ENCODE measurements at places on chromosomes 3 and 15.

DNA sequence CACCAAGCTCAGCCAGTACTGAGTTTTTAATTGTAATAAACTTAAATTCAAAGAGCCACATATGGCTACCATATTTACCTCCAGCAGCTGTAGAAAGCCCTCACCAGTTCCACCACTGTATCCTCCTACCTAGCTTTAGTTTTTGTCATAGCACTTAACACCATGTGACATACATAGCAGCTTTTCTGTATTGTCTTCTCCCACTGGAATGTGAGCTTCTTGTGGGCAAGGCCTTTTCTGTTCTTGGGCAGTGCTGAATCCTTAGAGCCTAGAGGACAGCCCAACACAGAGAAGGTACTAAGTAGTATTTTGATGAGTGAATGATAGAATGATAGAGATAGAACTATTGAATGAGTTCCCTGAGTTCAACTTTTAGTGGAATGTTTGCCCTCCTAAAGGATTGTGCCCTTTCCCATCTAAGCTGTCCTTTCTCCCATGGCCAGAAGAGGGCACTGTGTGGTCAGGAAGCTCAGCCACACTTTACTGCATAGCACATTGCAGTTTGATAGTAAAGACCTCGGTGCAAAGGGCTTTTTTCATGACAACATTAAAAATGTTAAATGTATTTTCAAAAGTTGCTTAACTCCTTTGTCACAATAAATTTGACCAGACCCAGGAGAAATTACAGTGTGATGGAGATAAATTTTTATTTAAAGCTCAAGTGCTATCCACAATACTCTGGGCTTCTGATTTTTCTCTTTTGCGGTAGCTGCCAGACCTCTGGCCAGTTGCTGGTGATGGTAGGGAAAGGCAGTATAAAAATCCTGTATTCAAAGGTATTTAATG is 115.8 kb downstream of the GHSR start:
- peak; percentile 66 for DNase-seq

GRCh38 chr3:36707623-36708409 is 56.5 kb downstream of the DCLK3 start:
- DNase-seq: peak; percentile 32

DNA sequence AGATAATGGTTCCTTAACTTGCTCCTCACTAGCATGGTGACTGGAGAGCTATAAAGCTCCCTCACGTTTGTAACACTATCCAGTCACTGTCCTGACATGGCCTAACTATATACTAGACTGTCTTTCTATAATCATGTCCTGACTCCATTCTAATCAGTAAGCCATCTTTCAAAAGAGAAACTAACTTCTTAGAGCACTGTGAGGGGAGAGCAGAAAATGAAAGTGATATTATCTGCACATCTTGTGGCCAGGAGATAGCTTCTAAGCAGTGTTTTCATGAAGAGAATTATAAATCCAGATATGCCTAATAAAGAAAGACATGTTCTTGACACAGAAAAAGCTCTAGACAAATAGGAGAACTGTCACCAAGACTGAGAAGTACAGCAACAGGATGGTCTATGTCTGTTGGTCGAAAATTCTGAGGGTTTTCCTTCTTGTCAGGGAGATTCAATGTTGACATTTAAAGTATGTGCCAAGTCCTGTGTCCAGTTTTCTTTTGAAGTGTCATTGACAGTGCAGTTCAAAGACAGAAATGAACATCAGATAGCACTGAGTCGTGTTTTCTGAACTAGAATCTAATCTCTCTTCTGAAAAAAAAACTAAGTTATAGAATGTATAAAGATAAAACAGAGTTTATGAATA is 230.6 kb upstream of the PEX5L start:
- DNase-seq: no peak

GRCh38 chr3:131602011-131602779 is 99.4 kb upstream of the MRPL3 start:
- DNase-seq: no peak

- no peak for DNase-seq
Observed at GRCh38 chr3:112776000-112776399, 70.7 kb downstream of the CD200R1L start.

DNA sequence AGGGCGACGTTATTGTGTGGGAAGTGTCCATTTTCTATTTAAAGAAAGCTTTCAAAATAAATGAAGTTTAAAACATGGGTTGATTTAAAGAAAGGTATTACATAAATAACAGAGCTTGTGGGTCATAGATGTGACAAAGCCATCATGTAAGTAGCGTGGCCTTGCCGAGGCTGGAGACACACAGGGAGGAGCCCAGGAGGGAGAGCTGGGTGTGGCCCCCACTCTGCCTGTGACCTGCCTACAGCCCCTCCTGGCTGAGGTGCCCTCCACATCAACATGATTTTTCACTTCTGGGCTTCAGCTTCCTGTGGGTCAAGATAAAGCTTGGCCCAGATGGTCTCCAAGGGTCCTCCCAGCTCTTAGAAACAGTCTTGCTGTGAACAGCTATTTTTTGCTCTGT is 12.5 kb upstream of the MGLL start:
- DNase-seq: no peak

DNA sequence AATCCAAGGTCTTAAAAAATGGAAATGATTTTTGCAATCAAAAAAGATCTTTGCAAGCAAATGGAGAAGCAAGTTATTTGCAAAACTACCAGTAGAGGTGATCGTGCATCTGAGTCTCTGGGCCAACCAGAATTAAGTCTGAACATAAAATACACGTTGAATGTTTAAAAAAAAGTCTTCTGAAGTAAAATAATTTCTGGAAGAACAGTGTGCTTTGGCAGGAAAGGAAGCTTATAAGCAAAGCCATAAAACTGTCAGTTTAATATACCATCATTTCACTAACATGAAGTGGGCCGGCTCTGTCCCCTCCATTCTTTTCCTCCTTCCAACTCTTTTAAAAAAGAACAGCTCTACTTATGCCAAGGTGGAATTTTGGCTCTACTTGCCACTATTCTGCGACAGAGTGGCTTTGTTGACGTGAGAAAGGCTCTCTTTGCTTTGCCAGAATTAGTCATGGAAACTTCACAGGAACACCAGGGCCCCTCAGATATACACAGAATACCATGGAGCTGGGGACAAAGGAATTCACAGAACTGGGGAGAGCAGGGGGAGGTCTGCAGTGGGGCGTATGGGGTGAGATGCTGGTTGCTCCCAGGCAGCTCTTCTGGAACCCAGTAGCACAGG is 29.8 kb downstream of the FSTL1 start:
- DNase-seq: no peak

GRCh38 chr3:48851407-48851806 is 3.7 kb upstream of the PRKAR2A start:
- no peak for DNase-seq

- no peak for DNase-seq
Observed at GRCh38 chr3:125552401-125552800, 32.4 kb upstream of the SNX4 start.

- no peak for DNase-seq
Observed at GRCh38 chr3:55486101-55486856, 827 bp downstream of the WNT5A start.

GRCh38 chr3:102525624-102526023 is 90.8 kb downstream of the ZPLD1 start:
- DNase-seq: no peak

DNA sequence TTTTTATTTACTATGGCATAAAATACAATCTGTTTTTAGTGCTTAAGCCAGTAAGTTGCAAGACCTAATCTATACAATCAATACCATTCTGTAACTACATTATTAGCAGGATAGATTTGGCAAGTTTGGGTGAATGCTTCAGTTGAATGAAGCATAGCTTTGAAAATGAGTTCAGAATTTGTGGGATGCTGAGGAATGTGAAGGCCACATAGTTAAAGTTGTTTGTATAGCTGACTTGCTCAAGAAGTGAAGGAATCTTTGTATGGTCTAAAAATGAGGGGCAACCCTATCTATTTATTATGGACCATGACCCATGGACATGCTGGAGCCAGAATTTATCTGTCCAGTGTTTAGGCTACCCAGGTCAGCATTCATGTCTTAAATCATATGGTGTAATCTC is 58.5 kb downstream of the CRYBG3 start:
- no peak for DNase-seq

- DNase-seq: no peak
Observed at GRCh38 chr15:99090938-99091337, 13.9 kb upstream of the SYNM start.

DNA sequence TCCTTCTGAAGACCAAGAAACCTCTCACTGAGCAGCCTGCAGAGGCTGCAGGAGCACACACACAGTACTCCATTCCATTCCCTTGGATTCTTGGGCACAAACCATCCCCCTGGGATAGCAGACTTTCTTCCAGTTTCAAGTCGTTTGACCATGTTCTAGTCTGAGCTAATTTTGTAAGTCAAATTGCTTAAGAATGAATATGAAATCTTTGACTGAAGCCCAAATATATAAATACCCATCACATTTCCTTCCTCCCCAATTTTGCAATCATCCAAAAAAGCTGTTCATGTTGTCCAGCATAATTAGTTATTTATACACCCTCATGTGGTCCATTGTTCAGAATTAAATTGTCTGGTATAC is 231.2 kb upstream of the TPRG1 start:
- no peak for DNase-seq

DNA sequence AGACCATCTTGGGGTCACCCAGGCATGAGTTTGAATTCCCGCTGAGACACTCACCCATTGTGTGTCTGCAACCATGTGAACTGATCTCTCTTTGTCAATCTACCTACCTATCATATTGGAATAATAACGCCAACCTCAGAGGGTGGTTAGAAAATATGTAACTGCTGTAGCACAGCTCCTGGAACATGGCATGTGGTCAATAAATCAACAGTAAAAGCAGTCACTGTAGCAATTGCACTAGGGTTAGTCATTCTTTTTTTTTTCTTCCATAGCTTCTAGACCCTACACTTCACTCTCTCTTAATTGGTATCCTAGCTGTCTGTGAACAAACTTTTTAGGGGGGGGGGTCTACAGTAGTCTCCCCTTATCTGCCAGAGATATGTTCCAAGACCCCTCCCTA is 64.2 kb upstream of the SLCO2A1 start:
- no peak for DNase-seq

DNA sequence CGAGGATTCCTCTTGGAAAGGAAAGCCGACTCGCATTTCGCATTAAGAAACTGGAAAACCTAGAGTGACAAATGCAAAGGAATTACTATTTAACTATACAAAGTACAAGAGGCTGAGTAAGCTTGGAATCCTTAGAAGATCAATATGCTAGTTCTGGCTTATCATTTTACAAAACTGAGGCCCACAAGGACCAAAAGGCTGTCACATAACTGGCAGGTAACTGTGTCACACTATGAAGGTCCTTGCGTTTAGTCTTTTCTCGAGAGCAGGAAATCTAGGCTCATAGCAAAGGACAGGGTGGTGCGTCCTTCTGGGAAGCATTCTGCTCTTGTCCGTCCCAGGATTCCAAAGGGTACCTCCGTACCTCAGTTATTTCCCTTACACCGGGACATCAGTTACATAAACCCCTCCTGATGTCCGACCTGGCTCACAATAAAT is 629 bp downstream of the RPL24 start:
- DNase-seq: no peak

GRCh38 chr15:70289191-70289955 is 191.7 kb upstream of the TLE3 start:
- no peak for DNase-seq
